ENCODE measurements at places on chromosomes 4 and X. TPM values are rescaled to one million over a fixed set of nuclear protein-coding genes. Genes with fewer than 3 reads are reported as not detected.

GYG2 gene
- total RNA-seq, result not detected

MAGED1 gene
- total RNA-seq, result 92.5 TPM

FAM47A gene
- not detected for total RNA-seq

HMX1 gene
- not detected for total RNA-seq

GRCh38 chrX:11739776-11740175 is 18.3 kb upstream of the MSL3 start:
- DNase-seq, result no peak
- no peaks in the 10 kb centered on the region for H3K4me1 ChIP-seq
- no peak overlapping the region for H3K27ac ChIP-seq

- H3K27me3 ChIP-seq, result no peaks in the 10 kb centered on the region
- H3K36me3 ChIP-seq, result no peaks in the 10 kb centered on the region
- no peak overlapping the region for H3K27ac ChIP-seq
- H3K4me3 ChIP-seq, result no peak overlapping the region
Observed at GRCh38 chr4:1047976-1048772, 36.7 kb downstream of the FGFRL1 start.

- peaks cover 22% of the 10 kb centered on the region for H3K4me1 ChIP-seq
Observed at GRCh38 chr4:155822572-155822971, 43.5 kb downstream of the ASIC5 start.

DNA sequence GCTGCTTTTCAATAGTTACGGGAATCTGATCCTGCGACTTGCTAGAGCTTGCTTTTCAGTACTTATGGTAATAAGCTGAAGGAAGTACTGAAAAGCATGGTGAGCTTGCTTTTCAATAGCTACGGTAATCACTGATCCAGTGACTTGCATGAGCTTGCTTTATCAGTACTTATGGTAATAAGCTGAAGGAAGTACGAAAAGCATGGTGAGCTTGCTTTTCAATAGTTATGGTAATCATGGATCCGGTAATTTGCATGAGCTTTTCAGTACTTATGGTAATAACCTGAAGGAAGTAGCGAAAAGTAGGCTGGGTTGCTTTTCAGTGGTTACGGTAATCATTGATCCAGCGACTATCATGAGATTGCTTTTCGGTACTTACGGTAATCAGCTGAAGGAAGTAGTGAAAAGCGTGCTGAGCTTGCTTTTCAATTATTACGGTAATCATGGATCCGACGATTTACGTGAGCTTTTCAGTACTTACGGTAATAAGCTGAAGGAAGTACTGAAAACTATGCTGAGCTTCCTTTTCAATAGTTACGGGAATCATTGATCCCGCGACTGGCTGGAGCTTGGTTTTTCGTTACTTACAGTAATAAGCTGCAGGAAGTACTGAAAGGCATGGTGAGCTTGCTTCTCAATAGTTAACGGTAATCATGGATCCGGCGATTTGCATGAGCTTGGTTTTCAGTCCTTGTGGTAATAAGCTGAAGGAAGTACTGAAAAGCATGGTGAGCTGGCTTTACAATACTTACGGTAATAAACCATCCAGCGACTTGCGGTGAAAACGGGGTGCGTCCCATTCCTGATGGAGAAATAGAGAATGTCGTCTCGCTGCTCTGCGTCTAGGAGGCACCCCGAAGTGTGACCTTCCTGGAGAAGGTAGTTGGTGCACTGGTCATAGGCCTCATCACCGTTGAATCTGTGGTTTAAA is 6.5 kb downstream of the CRLF2 start:
- peak; percentile 87 for DNase-seq
- H3K36me3 ChIP-seq, result no peaks in the 10 kb centered on the region
- H3K4me3 ChIP-seq, result no peak overlapping the region
- no peak overlapping the region for H3K27ac ChIP-seq
- peaks cover 8% of the 10 kb centered on the region for H3K4me1 ChIP-seq

GRCh38 chr4:99657798-99658197 is at the start of gene C4orf54:
C4orf54 (minus strand) TSS chr4:99657828; CDS start chr4:99654648, 3,180 bp downstream.
- DNase-seq, result no peak
- H3K4me1 ChIP-seq, result peaks cover 31% of the 10 kb centered on the region
- H3K36me3 ChIP-seq, result no peaks in the 10 kb centered on the region
- H3K4me3 ChIP-seq, result no peak within 1 kb of the TSS
- no peak within 1 kb of the TSS for H3K27ac ChIP-seq
- no peaks in the 10 kb centered on the region for H3K27me3 ChIP-seq

- no peaks in the 10 kb centered on the region for H3K36me3 ChIP-seq
- no peaks in the 10 kb centered on the region for H3K4me1 ChIP-seq
- peak; percentile 42 for DNase-seq
- H3K27ac ChIP-seq, result no peak overlapping the region
Observed at GRCh38 chrX:102958794-102959193, 21.7 kb downstream of the RAB40AL start.

- H3K27me3 ChIP-seq, result no peaks in the 10 kb centered on the region
- no peak overlapping the region for H3K4me3 ChIP-seq
- no peaks in the 10 kb centered on the region for H3K4me1 ChIP-seq
- no peak for DNase-seq
- H3K36me3 ChIP-seq, result no peaks in the 10 kb centered on the region
- no peak overlapping the region for H3K27ac ChIP-seq
Observed at GRCh38 chr4:31984872-31985271, 1264.7 kb downstream of the PCDH7 start.

- H3K27ac ChIP-seq, result peak overlapping the region; percentile 73
- no peaks in the 10 kb centered on the region for H3K27me3 ChIP-seq
- peaks cover 10% of the 10 kb centered on the region for H3K36me3 ChIP-seq
- peaks cover 91% of the 10 kb centered on the region for H3K4me1 ChIP-seq
- no peak overlapping the region for H3K4me3 ChIP-seq
- no peak for DNase-seq
Observed at GRCh38 chrX:148647651-148648050, 147.2 kb downstream of the AFF2 start.

GRCh38 chr4:7630568-7631287 is 196.0 kb upstream of the PSAPL1 start:
- no peaks in the 10 kb centered on the region for H3K36me3 ChIP-seq
- H3K27ac ChIP-seq, result no peak overlapping the region
- no peaks in the 10 kb centered on the region for H3K27me3 ChIP-seq
- H3K4me1 ChIP-seq, result no peaks in the 10 kb centered on the region
- H3K4me3 ChIP-seq, result no peak overlapping the region

All from Karpas-422 (cell line).